Neural progenitor cell (in vitro differentiated cells): ENCODE measurements at places on chromosomes 4 and X. TPM values are rescaled to one million over a fixed set of nuclear protein-coding genes. Genes with fewer than 3 reads are reported as not detected.

Gene SLC7A11
- 7.0 and 9.6 TPM in 2 replicates for total RNA-seq

Gene WAS
- 0.37 TPM in 1 of 2 replicates, not detected in the other for total RNA-seq

Gene TXK
- not detected in 2 replicates for total RNA-seq

Gene CLDN22
- not detected in 2 replicates for total RNA-seq

Gene SGMS2
- total RNA-seq = 0.87 and 1.1 TPM in 2 replicates
